ENCODE measurements at places on chromosomes 1 and 21.
A peak's percentile ranks its signal among the peaks of the same experiment; 100 is the strongest.

DNA sequence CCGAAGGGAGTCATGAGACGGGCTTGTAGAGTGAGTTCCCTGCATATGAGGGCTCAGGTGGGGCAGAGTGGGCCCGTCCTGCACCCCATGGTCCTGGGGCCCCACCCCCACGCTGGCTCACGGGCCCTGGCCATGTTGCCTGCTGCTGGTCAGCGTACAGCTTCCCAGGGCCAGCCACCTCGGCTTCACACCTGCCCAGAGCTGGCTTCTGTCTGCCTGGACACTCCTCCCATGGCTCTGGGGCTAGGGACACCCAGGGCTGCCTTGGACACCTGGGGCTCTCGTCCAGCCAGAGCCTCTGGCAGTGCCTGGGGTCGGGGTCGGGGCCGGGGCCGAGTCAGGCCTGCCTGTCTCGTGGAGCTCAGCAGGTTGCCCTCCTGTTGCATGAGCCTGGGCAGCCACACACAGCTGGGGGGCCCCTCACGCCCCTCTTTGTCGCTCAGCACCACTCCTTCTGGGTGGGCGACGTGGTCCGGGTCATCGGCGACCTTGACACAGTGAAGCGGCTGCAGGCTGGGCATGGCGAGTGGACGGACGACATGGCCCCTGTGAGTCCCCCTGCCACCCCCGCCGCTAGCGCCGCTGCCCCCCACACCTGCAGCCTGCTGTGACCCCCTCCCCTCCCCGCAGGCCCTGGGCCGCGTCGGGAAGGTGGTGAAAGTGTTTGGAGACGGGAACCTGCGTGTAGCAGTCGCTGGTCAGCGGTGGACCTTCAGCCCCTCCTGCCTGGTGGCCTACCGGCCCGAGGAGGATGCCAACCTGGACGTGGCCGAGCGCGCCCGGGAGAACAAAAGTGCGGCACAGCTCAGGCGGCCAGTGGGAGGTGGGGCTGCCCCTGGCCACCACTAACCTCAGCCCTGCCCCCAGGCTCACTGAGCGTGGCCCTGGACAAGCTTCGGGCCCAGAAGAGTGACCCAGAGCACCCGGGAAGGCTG, 5.5 kb upstream of the MMP23B start:
- DNase-seq = no peak

DNA sequence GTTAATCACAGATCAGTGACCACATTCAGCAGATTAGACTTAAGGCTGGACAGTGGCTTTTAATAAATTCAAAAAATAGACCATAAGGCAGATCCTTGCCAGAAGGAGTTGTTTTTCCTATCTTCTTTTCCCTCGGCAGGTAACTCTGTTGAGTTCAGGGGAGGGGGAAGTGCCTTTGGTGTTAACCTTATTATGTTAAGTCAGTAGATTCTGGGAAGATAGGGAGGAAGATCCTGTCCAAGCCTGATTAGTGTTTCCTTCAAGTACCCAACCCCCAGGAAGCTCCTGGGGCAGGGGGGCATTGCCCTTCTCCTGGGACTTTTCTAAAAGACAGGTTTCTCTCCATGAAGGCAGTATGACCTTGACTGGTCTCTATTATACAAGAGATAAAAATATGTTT, 87.4 kb downstream of the ELAVL4 start:
- no peak for DNase-seq

DNA sequence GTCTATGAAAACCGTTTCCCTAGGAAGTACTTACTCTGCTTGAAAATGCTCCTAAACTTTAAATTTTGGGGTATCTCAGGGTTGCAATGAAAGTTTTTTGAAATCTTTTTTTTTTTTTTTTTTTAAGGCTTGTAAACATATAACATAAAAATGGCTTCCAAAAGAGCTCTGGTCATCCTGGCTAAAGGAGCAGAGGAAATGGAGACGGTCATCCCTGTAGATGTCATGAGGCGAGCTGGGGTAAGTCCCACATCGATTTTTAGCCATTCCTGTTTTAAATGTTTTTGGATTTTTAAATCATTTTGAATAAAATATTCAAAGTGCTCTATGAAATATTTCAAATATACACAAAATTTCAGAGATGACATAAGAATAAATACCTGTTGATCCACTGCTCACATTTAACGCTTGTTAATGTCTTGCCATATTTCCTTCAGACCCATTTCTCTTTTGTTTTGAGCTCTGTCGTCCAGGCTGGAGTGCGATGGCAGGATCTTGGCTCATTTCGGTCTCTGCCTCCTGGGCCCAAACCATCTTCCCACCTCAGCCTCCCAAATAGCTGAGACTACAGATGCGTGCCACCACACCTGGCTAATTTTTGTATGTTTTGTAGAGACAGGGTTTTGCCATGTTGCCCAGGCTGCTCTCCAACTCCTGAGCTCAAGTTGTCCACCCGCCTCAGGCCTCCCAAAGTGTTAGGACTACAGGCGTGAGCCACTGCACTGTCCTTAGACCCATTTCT, 1.3 kb downstream of the PARK7 start:
- no peak for DNase-seq

DNA sequence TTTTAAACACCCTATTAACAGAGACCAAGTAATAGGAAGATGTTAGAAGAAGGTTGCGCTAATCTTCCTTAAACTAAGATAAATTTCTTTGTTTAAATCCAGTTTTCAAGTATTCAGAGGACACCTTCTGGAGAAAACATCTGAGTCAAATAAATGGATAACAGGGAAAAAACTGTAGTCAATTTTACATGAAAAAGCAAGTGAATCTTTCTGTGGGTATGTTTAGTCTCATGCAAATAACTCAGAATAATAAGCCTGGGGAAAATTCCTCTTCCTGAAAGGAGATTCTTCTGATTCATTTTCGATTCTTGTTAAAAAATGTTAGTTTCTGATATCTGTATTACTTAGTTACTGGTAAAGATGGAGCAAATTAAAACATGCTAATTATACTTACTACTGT, 145.5 kb downstream of the CTH start:
- no peak for DNase-seq

GRCh38 chr1:230822092-230822581, 46.2 kb downstream of the C1orf198 start:
- DNase-seq = no peak

GRCh38 chr1:174982971-174983689, 16.6 kb upstream of the CACYBP start:
- DNase-seq = peak; percentile 71

- no peak for DNase-seq
Measured at GRCh38 chr21:44525391-44526095, 14.5 kb downstream of the KRTAP10-1 start.

DNA sequence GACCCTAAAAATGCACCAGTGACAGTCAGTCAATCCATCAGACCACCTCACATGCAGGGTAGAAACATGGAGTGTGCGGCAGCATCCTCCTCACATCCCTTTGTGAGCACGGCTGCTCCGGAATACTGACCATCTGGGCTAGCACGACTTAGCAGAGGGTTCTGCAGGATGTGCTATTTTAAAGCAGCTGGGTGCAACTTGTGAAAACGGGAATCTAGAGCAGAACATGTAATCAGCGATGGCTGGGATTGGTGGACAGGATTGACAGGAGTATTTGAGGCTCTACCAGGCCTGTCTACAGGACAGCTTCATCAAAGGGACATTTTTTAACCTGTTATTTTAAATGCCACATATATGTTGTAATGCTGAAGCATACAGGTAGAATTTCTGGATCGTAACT, 16.8 kb upstream of the PLEKHM2 start:
- no peak for DNase-seq

- peak; percentile 35 for DNase-seq
Measured at GRCh38 chr1:224433041-224433691, 1.4 kb downstream of the WDR26 start.

DNA sequence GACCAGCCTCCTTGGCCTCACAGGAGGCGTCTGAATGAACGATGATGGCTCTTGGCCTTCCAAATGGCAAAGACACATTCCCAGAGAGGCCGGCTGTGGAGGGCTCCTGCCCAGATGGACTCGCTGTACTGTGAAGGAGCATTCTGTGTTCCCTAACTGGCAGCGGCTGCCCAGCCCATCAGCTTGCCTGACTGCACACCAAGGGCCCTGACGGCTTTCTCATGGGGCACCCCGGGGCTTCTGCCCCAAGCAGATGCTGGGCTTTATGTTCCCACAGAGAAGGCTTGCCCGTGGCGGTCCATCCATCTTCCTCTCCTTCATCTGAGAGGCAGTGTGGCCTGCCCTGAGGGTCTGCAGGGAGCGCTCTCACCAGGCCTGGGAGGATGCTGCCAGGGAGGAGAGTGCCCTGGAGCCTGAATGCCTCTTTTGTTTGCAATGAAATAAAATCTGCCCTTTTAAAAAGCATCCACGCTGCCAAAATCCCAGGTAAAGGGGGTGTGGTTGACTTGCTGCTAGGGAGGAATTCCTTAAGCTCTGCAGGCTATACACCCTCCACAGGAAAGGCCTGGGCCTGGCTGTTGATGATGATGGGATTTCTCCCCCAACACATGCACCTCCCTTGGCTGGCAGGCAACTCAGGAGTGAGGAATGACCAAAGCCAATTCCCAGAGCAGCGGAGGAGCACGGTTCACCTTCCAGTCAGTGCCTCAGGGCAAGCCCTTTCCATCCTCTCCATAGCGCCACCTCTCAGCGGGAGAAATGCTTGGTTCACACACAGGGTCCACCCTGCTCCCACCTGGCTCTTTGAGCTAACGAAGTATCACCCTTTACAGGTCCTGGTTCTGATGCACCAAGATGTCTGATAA, 84.6 kb upstream of the SSX2IP start:
- DNase-seq = no peak

GRCh38 chr1:145887631-145888030, 2.0 kb upstream of the ANKRD35 start:
- DNase-seq = no peak

- peak; percentile 74 for DNase-seq
Measured at GRCh38 chr1:151989211-151989862, 4.3 kb downstream of the S100A10 start.

- peak; percentile 60 for DNase-seq
Measured at GRCh38 chr1:110686188-110686587, 11.4 kb upstream of the KCNA3 start.

DNA sequence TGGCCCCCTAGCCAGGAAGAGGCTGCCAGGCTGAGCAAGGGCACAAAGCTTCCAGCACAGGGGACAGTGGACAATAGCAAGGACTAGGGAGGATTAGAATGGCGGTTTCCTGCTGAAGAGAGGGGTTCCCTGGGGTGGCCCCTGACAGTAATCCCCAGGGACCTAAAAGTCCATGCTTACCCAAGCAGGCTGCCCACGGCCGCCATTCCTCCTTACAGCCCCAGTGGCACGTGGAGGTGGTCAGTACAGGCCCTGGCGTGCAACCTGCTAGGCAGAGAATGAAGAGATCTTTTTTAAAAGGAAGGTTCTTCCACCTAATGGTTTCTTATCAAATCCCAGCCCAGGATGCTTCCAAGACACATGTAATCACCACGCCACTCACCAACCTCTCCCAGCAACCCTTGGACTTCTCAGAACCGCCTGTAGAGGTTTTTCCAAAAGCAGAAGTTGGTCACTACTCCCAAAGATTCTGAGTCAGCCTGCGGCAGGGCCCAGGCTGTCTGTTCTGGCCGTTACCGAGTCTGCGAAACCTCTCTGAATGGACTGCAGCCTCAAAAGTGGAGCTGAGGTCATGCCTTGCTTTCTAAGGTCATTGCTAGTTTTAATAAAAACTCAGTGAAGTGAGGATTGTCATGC, 926 bp downstream of the MRPL55 start:
- DNase-seq = no peak

- no peak for DNase-seq
Measured at GRCh38 chr1:41368801-41369200, 7.6 kb downstream of the FOXO6 start.

Data from CD4-positive, alpha-beta T cell treated with Interleukin-17A for 4 hours (primary cell).